AG09319 (cell line): ENCODE measurements at places on chromosomes 1 and 21.

DNA sequence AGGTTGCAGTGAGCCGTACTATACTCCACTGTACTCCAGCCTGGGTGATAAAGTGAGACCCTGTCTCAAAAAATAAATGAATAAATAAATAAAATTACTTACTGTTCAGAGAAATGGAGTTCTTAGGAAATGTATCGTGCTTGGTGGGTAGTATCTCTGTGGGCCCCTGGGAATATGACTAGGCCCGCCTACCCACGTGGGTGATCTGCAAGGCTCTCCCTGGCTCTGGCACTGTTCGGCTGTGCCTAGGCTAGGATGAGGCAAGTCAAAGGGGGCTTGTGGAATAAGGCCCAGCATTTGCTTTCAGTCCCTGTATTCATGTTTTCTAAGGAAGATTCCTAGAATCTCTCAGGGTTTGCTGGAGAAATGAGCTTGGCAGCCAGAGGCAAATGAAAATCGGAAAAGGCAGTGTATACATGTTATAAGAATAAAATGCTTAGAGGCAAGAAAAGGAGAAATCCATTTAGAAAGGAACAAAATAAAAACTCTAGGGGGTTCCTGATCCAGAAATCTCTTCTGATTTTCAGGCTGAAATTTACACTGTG lies 4.5 kb upstream of the CSRP1 start:
- no peak for DNase-seq

- no peak for DNase-seq
Observed at GRCh38 chr1:161955606-161956005, 68.1 kb downstream of the OLFML2B start.

GRCh38 chr1:55068638-55069037 lies 29.3 kb downstream of the PCSK9 start:
- DNase-seq = no peak

DNA sequence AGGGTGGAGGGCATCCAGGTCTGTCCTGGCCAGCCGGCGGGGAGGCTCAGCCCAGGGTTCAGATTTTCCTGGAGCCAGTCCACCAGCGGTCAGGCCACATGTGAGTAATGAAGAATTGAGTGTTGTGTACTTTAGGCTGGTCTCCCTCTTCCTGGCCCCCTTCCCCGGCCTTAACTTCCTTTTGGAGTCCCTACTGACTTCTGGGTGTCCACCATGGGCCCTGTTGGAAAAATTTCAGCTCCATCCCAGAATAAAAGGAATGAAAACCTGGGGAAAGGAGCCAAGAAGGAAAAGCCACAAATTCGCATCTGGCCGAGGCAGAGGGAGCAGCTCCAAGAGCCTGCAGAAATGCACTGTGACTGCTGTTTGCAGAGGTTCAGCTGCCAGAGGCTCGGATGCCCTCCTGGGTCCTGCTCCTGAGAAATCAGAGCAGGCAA lies 35.5 kb upstream of the HHAT start:
- peak; percentile 72 for DNase-seq

GRCh38 chr1:65230731-65231481 lies 78.4 kb upstream of the DNAJC6 start:
- no peak for DNase-seq

- no peak for DNase-seq
Observed at GRCh38 chr1:106571109-106571508, 485.4 kb upstream of the PRMT6 start.

DNA sequence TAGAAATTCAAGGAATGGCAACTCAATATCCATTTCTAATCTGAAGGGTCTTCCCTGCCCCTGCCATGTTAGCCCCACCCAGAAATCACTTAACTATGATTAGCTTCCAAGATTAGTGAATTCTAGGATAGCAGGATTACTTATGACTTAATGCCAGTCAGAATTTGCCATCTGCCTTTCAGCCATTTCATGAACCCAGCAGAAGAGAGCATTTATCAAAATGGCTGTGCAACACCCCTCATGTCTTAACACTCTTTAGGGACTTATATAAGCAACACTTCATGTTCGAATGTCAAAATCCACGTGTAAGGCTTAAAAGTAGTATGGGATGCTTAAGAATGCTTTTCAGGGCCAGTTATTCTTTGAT lies 288.5 kb downstream of the NFIA start:
- DNase-seq = no peak

GRCh38 chr1:233480198-233480597 lies 133.7 kb upstream of the KCNK1 start:
- no peak for DNase-seq

GRCh38 chr1:167532964-167533824 lies 14.9 kb upstream of the CD247 start:
- DNase-seq = no peak

DNA sequence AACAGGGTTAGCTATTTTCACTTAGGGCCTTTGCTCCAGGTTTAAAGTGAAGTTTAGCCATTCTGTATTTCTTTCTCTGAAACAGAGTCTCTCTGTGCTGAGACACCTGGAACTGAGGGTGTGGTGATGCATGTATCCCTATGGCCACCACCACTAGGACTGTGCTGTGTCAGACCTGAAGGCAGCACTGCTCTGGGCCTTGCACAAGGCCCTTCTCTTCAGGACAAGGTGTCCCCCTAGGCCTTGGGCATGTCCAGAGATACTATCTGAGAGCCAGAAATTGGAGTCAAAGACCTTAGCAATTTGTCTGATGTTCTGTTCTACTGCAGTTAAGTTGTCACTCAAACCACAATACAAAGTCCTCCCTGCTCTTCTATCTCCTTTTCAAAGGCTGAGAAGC lies 1649.2 kb downstream of the AMY1C start:
- DNase-seq = no peak

GRCh38 chr1:11789126-11790067 lies 16.4 kb downstream of the MTHFR start:
- no peak for DNase-seq

- DNase-seq = no peak
Observed at GRCh38 chr21:34008618-34009017, 64.8 kb upstream of the MRPS6 start.

DNA sequence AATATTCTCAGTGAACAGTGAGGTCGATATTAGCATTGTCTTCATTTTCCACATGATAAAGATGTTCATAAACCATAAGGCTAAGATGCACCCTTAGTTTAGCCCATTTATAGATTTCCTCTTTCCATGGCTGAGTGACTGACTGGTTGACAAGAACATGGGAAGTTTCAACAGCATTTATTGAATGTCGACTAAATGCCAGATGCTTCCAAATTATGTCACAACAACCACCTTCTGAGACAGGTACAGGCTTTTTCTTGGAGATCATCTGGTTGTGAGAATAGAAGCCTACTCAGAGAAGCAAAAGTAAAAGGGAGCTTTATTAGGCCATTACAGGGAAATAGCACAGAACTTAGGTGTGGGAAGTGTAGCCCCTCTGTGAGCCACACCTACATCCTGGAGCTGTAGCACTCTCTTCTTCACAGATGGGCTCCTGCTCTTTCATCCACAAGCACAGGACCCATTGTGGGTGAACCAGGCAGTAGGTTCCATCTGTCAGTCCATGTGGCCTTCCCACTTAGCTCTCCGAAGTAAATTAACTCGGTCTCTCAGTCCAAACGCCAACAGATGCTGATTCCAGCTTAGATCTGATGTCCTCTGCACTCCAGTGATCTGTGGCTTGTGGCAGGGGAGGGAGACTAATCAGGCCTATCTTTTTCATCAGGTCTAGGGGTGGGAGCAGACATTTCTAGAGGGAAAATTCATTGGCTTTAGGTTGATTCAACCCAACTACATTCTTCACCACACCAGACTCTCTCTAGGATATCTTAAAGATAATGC lies 14.3 kb downstream of the ATP2B4 start:
- DNase-seq = no peak

DNA sequence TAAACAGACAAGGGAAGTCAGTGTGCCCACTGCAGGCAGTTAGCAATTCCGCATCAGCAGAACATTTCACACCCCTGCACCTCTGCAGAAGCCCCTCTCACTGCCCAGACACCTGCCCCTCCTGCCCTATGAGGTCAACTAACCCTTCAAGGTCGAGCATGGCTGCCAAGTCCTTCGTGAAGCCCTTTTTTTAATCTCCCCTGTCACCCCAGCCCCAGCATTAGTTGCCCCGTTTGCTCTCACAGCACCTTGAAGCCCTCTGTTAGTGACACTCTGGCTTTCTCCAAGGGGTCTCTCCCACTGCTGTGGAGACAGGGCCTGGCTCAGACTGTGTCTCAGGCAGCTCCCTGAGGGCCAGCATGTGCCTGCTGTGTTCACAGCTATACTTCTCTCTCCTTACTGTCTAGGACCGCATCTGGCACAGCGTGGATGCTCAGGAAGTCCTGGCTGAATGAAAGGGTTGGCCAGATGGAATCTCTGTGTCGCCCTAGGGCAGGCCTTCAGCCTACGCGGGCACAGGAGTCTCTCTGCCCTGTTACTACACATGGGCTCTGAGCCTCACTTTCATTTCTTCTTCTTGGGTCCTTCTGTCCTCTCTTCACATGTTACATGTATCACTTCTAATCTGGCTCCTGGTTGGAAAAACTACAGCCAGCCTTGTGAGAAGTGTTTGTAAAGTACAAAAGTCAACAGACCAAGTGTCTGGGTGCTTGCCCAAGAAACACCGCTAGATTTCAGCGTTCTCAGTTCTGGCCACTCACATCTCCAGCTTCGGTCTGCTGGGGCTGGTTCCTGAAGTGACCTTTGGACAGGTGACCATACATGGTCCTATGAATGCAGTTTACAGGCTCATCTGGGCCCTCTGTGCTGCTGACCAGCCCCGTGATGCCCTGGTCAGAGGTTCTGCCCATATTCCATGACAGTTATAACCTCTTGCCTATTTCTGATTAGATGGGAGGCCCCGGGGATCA lies 19.7 kb downstream of the SLC2A1 start:
- DNase-seq = no peak

DNA sequence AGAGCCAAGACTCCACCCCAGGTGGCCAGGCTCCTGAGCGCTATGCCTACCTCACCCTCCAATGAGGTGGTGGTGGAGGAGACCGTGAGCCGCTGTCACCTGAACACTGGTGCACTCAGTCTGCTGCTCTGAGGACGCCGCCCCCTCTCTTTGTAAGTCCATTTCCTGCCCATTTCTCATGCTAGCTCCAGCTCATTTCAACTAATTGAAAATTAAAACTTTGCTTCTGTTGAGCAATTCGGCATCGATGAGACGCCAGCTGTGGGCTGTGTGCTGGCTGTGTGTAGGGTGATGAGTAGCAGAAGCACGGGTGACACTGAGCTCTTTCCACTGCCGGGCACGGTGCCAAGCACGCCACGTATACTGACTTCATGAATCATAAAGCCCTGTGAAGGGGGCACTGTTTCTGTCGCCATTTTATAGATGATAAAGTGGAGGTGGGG lies 11.2 kb downstream of the TNFRSF1B start:
- peak; percentile 52 for DNase-seq

- no peak for DNase-seq
Observed at GRCh38 chr1:43572084-43572483, 41.4 kb downstream of the PTPRF start.
